Osteoblast (primary cell): ENCODE measurements at places on chromosomes 2 and 18. TPM values are rescaled to one million over a fixed set of nuclear protein-coding genes. Genes with fewer than 3 reads are reported as not detected.
A peak's percentile ranks its signal among the peaks of the same experiment; 100 is the strongest.

TMEM178A gene
- total RNA-seq, result 0.29 and 0.72 TPM in 2 replicates

CRYGD gene
- not detected in 2 replicates for total RNA-seq

GRCh38 chr18:68779169-68779568 is 18.7 kb upstream of the CCDC102B start:
- no peaks in the 10 kb centered on the region for H3K27me3 ChIP-seq
- no peak overlapping the region for H3K27ac ChIP-seq
- H3K36me3 ChIP-seq, result no peaks in the 10 kb centered on the region
- H3K4me3 ChIP-seq, result no peak overlapping the region
- DNase-seq, result no peak

DNA sequence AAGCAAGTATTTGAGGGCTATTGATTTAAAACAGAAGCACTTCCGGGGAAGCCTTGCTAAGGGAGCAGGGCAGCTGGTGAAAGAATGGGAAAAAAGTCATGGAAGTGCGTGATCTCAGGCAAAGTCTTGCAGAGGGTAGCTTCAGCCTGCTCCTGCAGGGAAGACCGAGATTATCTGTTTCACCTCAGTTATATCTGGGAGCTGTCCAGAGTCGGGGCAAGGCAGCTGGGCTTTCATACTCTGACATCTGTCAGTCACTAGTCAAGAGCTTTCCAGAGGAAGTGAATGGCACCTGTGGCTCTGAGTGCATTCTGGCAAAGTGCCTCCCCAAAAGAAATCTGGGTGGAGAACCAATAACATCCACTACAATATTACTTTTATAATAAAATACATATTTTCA is 8.7 kb downstream of the NXPH2 start:
- H3K27ac ChIP-seq, result no peak overlapping the region
- H3K36me3 ChIP-seq, result no peaks in the 10 kb centered on the region
- H3K4me1 ChIP-seq, result no peaks in the 10 kb centered on the region
- H3K4me3 ChIP-seq, result no peak overlapping the region
- no peak for DNase-seq

DNA sequence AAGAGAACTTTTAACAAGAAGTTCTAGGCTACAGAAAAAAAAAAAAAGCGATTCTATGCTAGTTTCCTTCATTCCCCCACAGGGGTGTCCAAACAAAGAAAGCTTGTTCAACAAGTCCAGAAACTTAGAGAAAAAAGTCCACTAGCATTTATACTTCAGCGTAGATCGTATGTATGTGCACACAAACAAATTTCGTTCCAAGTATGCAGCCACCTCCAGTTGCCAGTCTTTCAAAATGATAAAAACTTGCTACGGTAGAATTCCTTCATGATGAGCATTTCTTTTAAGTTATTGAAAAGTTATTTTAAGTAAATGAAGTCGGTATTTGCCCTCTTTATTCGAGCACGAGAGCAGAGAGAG is 3.7 kb upstream of the OTX1 start:
- H3K27me3 ChIP-seq, result peaks cover 42% of the 10 kb centered on the region
- H3K27ac ChIP-seq, result no peak overlapping the region
- DNase-seq, result peak; percentile 27
- peaks cover 9% of the 10 kb centered on the region for H3K4me1 ChIP-seq

DNA sequence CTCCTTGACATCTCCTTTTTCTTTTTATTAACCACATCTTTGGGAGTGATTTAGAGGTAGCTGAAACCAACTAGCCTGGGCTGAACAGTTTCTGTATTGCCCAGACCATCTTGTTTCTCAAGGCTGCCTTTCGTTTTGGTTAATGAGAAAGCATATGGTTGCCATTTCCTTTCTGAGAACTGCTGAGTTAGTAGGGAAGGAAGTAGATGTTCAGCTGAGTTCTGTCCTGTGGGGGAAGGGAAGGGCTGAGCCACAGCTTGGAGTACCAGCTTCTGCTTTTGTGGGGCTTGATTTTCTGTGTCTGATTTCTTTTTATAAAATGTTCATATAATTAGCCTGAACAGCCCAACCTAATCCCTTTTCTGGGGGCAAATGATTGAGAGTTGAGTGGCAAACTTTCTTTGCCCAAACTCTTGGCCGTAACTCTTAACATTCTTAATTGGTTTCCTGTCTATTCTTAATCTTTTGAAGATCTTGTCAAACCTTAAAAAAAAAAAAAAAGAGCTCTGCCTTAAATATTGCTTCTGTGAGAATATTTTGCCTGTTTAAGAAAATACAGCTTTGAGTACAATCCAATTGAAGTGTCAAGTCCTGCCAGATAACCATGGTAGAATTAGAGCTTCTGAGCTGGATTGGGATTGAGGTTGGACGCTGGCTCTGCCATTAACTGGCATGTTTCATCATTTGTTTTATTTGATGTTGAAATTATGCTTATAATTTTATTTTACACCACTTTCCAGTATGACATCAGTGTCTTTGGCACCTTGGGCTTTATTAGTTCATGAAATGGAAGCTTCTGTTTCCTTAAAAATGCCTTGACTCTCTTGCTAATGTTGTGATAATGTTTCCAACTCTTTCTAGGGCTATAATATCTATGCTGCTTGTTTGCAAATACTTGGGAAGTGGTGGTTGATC is 1.9 kb upstream of the NABP1 start:
- peak overlapping the region; percentile 96 for H3K27ac ChIP-seq
- peak; percentile 31 for DNase-seq
- peaks cover 3% of the 10 kb centered on the region for H3K36me3 ChIP-seq
- H3K4me3 ChIP-seq, result no peak overlapping the region
- H3K4me1 ChIP-seq, result peaks cover 21% of the 10 kb centered on the region

DNA sequence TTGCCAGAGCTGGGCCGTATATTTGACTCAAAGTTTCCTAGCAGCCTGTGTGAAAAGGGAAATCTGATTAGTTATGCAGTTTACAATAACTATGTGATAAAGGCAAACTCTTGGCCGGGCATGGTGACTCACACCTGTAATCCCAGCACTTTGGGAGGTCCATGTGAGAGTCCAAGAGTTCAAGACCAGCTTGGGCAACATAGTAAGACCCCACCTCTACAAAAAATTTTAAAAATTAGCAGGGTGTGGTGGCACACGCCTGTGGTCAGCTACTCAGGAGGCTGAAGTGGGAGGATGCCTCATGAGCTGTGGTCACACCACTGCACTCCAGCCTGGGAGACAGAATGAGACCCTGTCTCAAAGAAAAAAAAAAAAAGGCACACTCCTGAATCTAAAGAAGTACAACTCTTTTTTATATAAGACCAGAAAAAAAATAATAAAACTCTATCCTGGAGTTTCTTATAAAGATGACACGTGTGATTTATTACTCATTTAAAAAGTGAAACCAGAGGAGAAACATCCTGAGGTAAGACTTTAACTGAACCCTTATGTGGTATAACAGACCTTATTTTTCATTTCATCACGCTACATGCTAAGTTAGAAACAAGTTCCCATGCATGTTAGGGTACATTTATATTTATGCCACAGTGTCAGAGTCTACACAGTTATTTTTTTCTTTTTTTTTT is 32.6 kb upstream of the KCMF1 start:
- DNase-seq, result no peak
- no peak overlapping the region for H3K27ac ChIP-seq
- no peaks in the 10 kb centered on the region for H3K36me3 ChIP-seq

DNA sequence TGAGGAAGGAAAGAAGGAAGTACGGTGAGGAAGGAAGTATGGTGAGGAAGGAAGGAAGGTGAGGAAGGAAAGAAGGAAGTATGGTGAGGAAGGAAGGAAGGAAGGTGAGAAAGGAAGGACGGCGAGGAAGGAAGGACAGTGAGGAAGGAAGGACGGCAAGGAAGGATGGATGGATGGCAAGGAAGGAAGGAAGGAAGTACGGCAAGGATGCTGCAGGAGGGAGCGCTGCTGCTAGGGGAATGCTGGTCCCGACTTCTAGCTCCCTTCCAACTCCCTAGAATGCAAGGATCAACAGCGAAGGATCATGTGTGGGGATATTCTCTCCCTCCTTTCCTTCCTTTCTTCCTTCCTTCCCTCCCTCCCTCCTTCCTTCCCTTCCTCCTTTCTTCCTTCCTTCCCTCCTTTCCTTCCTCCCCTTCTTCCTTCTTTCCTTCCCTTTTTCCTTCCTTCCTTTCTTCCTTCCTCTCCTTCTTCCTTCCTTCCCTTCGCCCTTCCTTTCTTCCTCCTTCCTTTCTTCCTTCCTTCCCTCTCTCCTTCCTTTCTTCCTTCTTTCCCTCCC is 42.3 kb upstream of the SLC66A3 start:
- H3K27me3 ChIP-seq, result peaks cover 11% of the 10 kb centered on the region
- no peaks in the 10 kb centered on the region for H3K36me3 ChIP-seq
- DNase-seq, result no peak
- H3K27ac ChIP-seq, result no peak overlapping the region
- no peaks in the 10 kb centered on the region for H3K4me1 ChIP-seq

FAM110C gene
- not detected in 2 replicates for total RNA-seq

POMC gene
- 0.59 and 2.2 TPM in 2 replicates for total RNA-seq

GRCh38 chr2:196827356-196827755 is 18.2 kb upstream of the C2orf66 start:
- no peaks in the 10 kb centered on the region for H3K27me3 ChIP-seq
- H3K4me3 ChIP-seq, result no peak overlapping the region
- H3K36me3 ChIP-seq, result no peaks in the 10 kb centered on the region
- no peak overlapping the region for H3K27ac ChIP-seq
- DNase-seq, result no peak

GRCh38 chr2:7530001-7530400 is 612.8 kb downstream of the RNF144A start:
- no peaks in the 10 kb centered on the region for H3K27me3 ChIP-seq
- DNase-seq, result no peak
- H3K4me3 ChIP-seq, result no peak overlapping the region
- H3K36me3 ChIP-seq, result no peaks in the 10 kb centered on the region
- H3K27ac ChIP-seq, result no peak overlapping the region

GEN1 gene
- 8.3 and 12.4 TPM in 2 replicates for total RNA-seq

DNA sequence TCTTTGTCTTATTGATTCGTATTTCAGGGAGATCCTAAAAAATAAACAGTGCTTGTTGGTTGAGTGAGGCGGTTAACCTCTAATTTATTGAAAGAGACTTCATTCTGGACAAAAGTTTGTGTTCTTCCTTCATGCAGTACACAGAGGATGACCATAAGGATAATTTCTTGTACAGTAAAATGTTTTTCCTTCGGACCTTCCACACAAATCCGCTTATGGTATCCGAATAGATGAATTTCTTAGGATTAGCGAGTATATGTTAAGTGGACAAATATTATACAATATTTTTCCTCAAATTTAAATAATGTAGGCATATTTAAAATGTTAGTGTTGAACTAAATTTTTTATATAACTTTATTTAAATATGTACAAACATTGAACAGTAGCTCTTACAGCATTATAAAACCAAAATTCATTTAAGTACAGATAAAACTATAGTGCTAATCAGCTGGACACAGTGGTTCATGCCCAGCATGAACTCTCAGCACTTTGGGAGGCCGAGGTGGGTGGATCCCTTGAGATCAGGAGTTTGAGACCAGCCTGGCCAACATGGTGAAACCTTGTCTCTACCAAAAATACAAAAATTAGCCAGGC is 84.4 kb downstream of the LPIN1 start:
- DNase-seq, result no peak
- H3K36me3 ChIP-seq, result peaks cover 3% of the 10 kb centered on the region
- H3K4me1 ChIP-seq, result peaks cover 35% of the 10 kb centered on the region
- H3K27ac ChIP-seq, result peak overlapping the region; percentile 58
- H3K4me3 ChIP-seq, result peak overlapping the region; percentile 62

GRCh38 chr2:106982350-106982749 is 96.4 kb upstream of the ST6GAL2 start:
- H3K27me3 ChIP-seq, result peaks cover 8% of the 10 kb centered on the region
- DNase-seq, result no peak
- peaks cover 26% of the 10 kb centered on the region for H3K4me1 ChIP-seq
- H3K4me3 ChIP-seq, result no peak overlapping the region
- peak overlapping the region; percentile 74 for H3K27ac ChIP-seq

DNA sequence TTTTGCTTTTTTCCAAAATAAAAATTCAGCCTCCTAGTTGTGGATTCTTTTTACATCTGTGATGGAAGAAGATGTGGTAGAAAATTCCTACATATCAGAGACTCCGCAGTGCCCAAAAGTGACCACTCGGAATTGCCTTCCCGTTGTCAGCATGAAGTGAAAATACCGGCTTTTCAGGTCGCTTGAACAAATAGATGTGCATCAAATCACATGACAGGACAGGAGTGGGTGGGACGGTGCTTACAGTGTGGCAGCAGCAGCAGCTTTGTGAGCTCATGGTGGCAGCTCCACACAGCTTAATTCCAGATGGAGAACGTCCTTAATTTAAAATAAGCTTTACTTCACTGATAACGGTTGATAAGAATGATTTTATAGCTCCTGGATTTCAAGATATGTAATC is 20.3 kb downstream of the SALL3 start:
- no peak overlapping the region for H3K27ac ChIP-seq
- H3K4me1 ChIP-seq, result no peaks in the 10 kb centered on the region
- H3K36me3 ChIP-seq, result no peaks in the 10 kb centered on the region
- no peak for DNase-seq
- no peak overlapping the region for H3K4me3 ChIP-seq

GRCh38 chr2:40584432-40584831 is 132.5 kb upstream of the SLC8A1 start:
- H3K27me3 ChIP-seq, result no peaks in the 10 kb centered on the region
- H3K36me3 ChIP-seq, result no peaks in the 10 kb centered on the region
- H3K4me3 ChIP-seq, result no peak overlapping the region

GRCh38 chr2:140865837-140866236 is 1265.0 kb downstream of the LRP1B start:
- H3K27me3 ChIP-seq, result no peaks in the 10 kb centered on the region
- no peak for DNase-seq
- no peaks in the 10 kb centered on the region for H3K36me3 ChIP-seq
- no peak overlapping the region for H3K27ac ChIP-seq

- H3K4me3 ChIP-seq, result no peak overlapping the region
- H3K36me3 ChIP-seq, result no peaks in the 10 kb centered on the region
- DNase-seq, result no peak
- H3K27ac ChIP-seq, result no peak overlapping the region
Measured at GRCh38 chr2:232976176-232976575, 36.9 kb downstream of the NGEF start.

CXCR2 gene
- not detected in 2 replicates for total RNA-seq

DNA sequence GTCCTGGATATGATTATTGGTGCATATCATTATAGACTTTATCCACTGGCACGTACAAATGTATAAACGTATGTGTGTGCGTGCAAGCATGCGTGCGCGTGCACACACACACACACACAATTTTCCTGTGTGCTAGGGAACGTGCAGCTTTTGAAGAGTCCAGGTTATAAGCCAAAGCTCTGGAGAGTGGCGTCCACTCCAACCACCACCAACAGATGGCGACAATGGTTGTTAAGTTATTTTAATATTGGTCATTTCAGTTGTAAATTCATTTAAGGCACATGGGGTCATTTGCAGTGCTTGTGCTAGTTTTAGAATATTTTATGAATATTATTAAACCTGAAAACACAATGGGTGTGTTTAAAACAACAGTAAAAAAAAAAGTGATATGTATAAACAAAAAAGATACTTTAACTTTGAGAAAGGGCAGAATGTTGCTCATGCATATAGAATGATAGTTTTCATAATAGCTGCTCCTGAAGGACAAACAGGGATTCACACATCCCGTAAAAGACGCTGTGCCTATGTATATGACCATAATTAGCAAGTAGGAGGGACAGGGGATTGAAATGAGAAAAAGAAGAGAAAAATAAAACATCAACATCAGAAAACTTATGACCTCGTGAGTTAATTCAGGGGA is 124.2 kb upstream of the ITGB6 start:
- H3K4me3 ChIP-seq, result no peak overlapping the region
- peaks cover 16% of the 10 kb centered on the region for H3K4me1 ChIP-seq
- H3K27ac ChIP-seq, result peak overlapping the region; percentile 48
- H3K27me3 ChIP-seq, result no peaks in the 10 kb centered on the region
- H3K36me3 ChIP-seq, result no peaks in the 10 kb centered on the region

- H3K4me1 ChIP-seq, result no peaks in the 10 kb centered on the region
- no peak for DNase-seq
- H3K27ac ChIP-seq, result no peak overlapping the region
- no peaks in the 10 kb centered on the region for H3K27me3 ChIP-seq
- H3K36me3 ChIP-seq, result no peaks in the 10 kb centered on the region
Measured at GRCh38 chr2:81835321-81836000, 1530.9 kb upstream of the LRRTM1 start.

DNAJC5G gene
- total RNA-seq, result not detected in 2 replicates

AGXT gene
- not detected in 2 replicates for total RNA-seq
